ENCODE measurements at places on chromosomes 1 and 21.

DNA sequence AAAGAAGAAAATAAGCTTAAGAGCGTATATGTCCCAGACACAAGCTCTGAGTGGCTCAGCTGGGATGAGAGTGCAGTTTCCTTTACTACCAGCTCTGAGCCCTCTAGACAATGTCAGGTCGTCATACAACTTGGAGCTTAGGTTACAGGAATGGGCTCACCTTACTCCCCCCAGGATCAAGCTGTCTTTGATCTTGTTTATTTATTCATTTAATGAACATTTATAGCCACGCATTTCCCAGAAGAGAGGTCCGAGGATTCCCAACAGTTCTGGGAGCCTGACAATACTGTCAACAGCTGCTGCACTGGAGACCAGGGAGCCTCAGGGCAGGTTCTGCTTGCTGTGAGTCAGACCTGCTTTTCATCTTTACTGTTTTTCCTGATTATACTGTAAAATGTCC, 378.9 kb downstream of the PLPP3 start:
- DNase-seq = no peak

DNA sequence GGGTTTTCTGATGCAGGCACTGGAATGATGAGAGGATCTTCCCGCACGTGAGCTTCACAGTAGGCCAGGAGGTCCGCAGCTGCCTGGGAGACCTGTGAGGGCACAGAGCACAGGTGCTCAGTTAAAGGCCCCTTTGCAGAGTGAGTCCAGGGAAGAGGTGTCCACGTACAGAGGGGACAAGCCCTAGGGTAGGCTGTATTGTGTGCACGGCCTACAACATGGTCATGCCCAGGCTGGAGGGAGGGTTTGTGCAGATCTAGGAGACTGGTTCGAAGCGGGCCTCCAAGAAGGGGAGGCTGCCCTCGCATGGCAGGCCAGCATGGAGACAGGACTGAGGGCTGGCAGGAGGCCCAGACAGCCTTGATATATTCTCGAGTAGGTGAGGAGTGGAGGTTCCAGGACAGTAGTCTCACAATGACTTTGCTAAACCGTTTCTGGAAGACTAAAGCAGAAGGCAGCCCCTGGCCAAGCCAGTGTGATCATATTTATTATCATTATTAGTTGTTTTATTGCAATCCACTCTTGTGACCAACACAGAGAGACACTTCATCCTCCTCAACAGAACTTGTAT, 48.0 kb upstream of the B3GALNT2 start:
- DNase-seq = no peak

GRCh38 chr1:152517237-152517811, 3.0 kb downstream of the CRCT1 start:
- no peak for DNase-seq

DNA sequence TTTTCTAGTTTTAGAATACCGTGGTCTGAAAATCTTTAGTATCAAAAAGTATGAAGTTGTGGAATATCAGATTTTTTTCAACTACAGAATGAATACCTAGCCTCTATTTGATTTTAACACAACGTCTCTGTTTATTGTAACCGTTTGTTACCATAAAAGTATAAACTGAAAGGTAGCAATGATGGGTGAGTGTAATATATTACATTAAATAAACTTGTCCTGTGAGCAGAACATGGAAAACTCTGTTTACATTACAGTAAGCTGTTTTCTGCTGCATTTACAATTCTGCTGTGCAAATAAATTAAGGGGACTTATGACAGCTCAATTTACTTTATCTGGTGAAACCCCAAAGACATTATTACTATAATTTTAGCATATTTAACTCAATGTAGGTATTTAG, 62.5 kb downstream of the CHRM3 start:
- no peak for DNase-seq

DNA sequence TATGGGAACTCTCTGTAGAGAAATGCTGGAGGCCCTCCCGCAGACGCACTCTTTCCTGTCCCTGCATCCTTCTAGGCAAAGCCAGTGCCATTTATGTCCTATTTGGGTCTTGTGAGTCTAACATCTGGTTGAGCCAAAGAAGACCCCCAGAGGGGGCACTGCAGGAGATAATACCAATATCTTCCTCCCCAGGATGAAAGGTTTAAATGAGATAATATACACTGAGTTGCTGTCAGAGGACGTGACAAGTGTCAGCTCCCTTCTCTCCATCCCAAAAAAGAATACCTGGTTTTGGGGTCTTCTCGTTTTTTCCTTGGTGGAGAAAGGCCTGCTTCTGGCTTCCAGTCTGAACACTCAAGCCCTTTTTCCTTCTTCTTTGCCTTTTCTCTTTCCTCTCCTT, 7.6 kb downstream of the TCEA3 start:
- DNase-seq = no peak

- DNase-seq = no peak
Observed at GRCh38 chr1:201719812-201720521, 109.0 kb upstream of the IPO9 start.

DNA sequence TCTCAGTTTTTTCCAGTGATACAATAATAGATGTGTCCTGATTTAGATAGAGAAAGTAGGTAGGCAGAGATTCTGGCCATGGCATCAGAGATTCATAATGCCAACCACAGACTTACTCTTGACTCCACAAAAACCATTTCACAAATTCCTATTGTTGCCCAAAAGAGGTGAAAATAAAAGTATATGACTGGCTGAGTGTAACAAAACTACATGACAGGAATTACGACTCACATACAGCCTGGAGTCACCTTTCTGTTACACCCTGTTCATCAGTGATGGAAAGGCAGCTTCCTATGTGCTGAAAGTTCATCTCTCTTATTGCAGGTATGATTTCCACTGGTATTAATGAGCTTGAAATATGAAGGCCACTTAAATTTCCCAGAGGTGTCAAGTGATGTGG, 72.3 kb downstream of the MPZL1 start:
- no peak for DNase-seq

GRCh38 chr1:56249234-56249633, 330.1 kb downstream of the PLPP3 start:
- no peak for DNase-seq

GRCh38 chr1:199029401-199029800, 390.6 kb downstream of the PTPRC start:
- no peak for DNase-seq

DNA sequence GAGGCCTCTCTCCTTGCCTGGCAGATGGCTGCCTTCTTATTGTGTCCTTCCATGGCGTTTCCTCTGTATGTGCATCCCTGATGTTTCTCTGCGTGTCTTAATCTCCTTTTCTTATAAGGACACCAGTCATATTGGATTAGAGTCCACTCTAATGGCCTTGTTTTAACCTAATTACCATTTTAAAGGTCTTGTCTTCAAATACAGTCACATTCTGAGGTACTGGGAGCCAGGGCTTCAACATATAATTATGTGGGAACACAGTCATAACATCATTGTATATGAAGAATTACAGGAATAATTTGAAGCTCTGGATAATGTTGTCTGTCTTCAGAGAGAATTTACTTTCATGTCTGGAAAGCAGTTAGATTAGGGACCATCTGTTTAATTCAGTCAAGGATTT, 56.4 kb upstream of the PTGFR start:
- DNase-seq = no peak

DNA sequence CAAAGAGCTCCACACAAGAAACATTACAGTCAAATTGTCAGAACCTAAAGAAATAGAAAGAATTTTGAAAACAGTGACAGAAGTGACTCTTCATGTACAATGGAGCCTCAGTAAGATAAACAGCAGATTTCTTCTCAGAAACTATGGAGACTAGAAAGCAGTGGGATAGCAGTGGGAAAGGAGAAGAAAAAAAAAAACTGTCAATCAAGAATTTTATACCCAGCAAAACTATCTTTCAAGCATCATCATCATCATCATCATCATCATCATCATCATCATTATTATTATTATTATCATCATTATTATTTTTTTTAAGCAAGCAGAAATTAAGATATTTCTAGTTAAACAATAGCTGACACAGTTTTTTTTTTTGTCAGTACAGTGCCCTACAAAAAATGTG, 24.2 kb downstream of the CEP170 start:
- DNase-seq = no peak

DNA sequence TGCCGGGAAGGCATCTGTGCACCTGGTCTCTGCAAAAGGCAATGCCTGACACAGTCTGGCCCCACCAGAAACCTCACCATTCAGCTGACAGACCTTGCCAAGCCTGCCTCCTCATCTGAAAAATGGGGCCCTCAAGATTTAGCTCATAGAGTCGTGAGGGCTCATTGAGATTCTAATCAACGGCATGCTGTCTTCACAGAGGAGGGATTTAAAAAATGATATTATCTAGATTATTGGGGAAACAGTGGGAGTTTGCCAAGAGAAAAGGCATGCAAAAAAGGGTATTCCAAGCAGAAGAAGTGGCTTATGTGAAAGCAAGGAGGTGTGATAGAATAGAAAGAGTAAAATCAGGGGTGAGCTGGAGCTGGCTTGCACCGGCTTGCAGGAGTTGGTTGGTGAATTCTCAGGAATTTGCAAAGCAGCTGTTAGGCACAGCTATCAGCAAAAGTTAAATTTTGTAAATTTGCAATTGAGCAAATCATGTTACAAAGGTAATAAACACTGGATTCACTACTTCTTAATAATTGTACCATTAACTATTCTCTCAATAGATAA, 91.7 kb upstream of the WNT4 start:
- no peak for DNase-seq

GRCh38 chr1:5410652-5411051, 581.6 kb downstream of the NPHP4 start:
- DNase-seq = no peak

DNA sequence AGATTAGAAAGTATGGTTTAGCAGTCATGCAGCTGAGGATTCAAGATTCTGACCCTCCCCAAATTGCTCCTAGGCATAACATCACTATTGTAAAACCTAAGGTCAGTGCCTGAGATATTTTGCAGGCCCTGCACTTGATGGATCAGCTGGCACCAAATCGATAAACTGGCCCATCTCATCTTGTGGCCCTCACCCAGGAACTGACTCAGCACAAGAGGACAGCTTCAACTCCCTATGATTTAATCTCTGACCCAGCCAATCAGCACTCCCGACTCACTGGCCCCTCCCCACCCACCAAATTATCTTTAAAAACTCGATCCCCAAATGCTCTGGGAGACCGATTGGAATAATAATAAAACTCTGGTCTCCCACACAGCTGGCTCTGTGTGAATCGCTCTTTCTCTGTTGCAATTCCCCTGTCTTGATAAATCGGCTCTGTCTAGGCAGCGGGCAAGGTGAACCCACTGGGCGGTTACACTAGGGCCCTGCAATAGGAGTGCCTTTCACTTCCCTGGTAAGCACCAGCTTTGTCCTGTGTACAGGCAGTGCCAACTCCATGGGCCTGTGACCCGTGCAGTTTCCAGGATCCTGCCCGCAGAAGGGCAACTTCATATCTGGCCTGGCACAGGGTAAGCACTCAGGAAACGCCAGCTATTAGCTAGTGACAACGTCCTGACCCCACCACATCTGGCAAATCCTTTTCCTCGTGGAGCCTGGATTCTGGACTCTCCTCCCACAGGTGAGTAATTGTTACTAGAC, 28.7 kb upstream of the SLC2A5 start:
- no peak for DNase-seq

- no peak for DNase-seq
Observed at GRCh38 chr1:231750818-231751362, 124.3 kb downstream of the DISC1 start.

GRCh38 chr1:196181594-196181878, 426.7 kb downstream of the KCNT2 start:
- no peak for DNase-seq

GRCh38 chr1:180507795-180508724, 5.7 kb upstream of the ACBD6 start:
- no peak for DNase-seq

DNA sequence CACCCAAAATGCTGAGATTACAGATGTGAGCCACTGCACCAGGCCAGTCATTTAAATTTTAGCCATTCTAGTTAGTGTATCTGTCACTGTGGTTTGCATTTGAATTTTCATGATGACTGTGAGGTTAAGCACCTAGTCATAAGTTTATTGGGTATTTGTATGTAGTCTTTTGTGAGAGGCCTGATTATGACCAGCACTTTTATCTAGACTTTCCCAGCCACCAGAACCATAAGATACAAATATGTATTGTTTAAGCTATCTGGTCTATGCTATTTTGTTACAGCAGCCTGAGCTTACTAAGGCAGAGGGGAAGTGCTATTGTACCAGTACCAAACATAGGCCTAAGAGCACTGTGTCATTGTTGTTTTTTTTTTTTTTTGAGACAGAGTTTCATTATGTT, 19.9 kb upstream of the DNAJC6 start:
- no peak for DNase-seq

DNA sequence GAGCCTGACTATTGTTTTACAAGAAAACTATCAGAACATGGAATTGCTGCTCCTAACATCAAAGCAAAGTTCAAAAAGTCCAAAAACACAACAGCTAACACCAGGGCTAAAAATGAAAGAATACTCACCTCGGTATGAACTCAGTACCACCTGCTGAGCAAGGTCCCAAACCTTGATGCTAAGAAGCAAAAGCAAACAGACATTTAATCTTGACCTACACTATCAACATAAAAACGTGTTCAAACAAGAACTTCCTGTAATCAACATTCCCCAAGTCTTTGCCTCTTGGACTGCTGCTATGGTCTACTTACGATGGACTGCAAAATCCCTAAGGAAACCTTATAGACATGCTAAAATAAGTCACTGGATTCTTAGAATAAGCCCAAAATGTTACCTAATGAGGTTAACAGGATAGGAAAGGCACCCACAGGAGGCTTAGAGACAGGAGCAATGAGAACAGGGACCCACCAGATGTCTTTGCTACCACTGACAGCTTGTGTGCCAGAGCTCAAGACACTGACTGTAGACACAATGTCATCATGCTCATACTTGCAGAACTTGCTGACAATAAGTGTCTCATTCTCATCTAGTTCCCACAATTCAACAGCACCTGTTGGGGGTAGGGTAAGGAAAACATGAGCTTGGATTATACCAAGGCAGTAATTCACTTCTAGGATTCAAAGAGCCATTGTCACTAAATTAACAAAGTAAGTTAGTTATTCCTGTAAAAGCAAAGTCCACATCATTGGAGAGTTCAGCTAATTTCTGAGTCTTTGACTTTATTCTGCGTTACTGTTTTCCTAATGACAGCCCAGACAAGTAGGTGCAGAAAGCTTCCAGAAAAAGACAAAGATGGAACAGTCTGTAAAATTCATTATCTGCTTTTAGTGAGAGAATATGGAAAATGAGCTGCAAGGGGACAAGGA, 1.8 kb downstream of the WDR77 start:
- DNase-seq = no peak

DNA sequence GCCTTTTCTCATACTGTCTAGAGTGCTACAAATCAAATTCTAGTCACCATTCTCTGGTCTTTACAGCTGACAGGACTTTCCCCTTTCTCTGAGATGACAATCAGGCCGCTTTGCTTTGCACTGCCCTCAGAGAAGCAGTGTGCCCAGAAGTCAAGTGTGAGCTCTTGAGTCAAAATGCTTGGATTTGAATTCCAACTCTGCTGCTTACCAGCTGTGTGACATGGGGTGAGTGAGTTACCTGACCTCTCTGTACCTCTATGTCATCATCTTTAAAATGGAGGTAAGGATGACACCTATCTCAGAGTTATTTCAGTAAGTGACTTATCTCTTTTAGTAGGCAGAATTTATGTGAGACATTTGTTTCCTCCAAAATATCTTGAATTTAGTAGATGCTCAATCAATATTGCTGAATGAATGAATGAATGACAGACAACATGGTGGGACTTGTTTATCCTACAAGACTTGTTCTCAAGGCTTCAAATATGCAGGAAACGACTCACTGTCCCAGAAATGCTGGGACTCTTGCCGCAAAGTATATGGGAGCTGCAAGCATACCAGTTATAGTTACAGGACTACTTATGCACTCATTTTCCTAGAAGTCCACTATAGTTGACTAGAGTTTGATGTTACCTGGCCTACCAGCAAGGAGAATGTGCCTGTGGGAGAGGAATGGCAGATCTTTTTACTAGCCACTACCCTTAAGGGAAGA, 38.1 kb upstream of the A3GALT2 start:
- DNase-seq = no peak
